Activated CD4-positive, CD25-positive, alpha-beta regulatory T cell treated with anti-CD3 and anti-CD28 coated beads, Interleukin-2, amount 50 U/mL, for 16 hours (primary cell): ENCODE measurements at places on chromosomes 3 and 15.

DNA sequence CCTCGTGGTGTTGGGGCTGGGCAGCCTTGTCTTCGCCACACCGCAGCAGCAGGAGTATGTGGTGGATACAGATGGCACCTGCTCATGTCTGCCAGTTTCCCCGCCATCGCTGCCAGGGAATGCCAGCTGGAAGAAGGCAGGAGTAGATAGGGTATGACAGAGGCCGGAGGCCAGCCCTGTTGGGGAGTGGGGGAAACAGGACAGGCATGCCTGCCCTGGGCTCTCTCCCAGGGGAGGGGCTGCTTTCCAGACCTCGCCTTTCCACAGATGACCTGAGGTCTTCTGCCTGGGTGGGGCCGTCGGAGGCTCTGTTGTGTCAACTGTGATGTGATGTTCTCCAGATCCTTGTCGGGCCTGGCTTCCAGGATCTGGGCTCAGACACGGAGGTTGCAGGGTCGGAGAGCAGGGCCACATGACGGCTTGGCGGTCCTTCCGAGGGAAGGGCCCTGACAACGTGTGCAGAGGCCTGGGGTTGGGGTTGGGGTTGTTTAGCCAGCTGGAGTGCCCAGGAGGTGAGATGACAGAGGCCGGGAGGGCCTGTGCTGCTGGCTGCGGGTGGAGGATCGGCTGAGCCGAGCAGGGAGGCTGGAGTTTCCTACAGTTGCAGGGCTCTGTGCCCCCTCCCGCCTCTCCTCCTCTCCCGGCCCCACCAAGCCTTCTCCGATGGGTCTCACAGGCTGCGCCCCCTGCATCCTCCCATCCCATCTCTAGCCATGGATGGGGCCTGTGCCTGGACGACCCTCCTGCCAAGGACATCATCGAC, 102.0 kb downstream of the TBC1D2B start:
- no peak for DNase-seq

- DNase-seq, result no peak
Observed at GRCh38 chr3:32882189-32882588, 64.4 kb downstream of the TRIM71 start.

DNA sequence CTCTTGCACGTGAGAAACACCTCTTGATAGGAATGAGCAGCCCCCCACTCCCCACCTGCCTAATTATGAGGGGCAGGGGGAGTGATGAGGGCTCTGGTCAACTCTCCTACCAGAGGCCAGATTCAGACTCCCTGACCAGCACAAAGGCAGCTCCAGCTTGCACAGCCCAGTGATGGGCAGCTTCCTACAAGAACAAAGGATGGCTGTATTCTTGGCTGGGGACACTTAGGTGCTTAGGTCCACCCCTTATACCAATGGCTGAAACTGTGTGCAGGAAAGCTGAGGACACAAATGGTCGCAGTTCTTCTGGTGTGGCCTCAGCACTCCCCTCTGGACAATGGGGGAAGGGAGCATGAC, 81.8 kb downstream of the IQSEC1 start:
- no peak for DNase-seq

DNA sequence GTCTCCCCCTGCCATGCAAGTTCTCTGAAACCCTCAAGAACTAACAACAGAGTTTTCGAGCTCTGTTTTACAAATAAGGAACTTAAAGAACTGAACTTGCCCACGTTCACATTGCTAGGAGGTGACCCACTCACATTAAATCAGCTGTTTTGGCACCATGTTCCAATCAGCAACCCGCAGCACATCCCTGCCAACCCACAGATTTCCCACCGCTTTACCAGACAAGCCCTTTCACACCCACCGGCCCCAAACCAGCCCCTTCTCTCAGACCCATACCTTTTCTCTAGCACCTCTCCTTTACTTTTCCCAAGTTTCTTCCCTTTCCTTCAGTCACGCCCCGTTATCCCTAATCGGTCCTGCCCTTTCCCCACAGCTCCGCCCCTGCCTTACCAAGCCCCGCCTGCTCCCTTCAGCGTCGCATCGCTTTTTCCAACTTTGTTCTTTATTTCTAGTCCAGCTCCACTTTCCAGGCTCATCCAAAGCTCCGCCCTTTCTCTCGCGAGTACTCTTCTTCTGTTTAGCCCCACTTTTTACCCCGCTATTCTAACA, 804 bp upstream of the BRPF1 start:
- no peak for DNase-seq

- no peak for DNase-seq
Observed at GRCh38 chr3:102974333-102974732, 539.5 kb downstream of the ZPLD1 start.

- no peak for DNase-seq
Observed at GRCh38 chr3:112546216-112546759, 15.5 kb downstream of the ATG3 start.

- no peak for DNase-seq
Observed at GRCh38 chr15:96703794-96704550, 373.5 kb downstream of the NR2F2 start.

- no peak for DNase-seq
Observed at GRCh38 chr3:138497851-138498250, 63.4 kb downstream of the ESYT3 start.

GRCh38 chr15:40545457-40545856, 19.4 kb downstream of the CCDC32 start:
- no peak for DNase-seq

- no peak for DNase-seq
Observed at GRCh38 chr3:38224357-38224756, 41.3 kb upstream of the SLC22A13 start.

DNA sequence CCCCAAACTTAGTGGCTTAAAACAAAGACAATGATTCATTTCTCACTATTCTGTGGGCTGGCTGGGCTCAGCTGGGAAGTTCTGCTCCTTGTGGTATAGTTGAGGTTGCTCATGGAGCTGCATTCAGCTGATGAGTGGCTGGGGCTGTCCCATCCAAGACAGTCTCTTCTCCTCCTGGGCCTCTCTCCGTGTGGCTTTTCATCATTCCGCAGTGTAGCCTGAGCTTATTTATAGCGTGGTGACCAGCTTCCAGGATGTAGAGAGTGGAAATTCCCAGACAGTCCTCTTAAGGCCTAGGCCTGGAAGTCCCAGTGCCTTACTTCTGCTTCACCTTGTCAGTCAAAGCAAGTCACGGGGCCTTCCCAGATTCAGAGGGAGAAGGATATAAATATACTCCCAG, 136.7 kb upstream of the DAZL start:
- no peak for DNase-seq

- DNase-seq, result no peak
Observed at GRCh38 chr15:68815598-68815997, 5.1 kb downstream of the ANP32A start.

DNA sequence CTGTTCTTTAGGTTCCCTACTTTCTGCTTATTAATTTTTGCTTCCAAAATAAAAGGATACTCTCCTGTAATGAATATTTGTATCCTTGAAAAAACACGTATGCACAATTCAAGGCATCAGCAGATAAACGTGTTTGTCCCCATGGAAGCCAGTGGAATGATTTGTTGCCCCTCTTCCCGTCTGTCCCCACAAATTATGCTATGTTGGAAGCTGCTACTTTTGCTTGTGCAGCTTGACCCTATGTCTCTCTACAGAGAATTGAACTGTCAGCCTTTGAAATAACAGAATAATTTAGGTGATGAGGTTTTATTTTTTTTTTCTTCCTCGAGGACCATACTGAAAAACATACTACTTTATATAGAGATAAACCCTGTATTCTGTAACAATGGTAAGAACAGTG, 401.5 kb upstream of the GOLIM4 start:
- no peak for DNase-seq
